Neural crest cell (in vitro differentiated cells): ENCODE measurements at places on chromosomes 11 and 22.

- no peak for DNase-seq
Measured at GRCh38 chr11:123594921-123595320, 59.5 kb downstream of the SCN3B start.

GRCh38 chr22:17726006-17726927 lies 48.0 kb downstream of the BID start:
- no peak for DNase-seq

- DNase-seq = no peak
Measured at GRCh38 chr11:45470151-45470793, 184.1 kb upstream of the SYT13 start.

GRCh38 chr11:128213461-128213860 lies 373.9 kb downstream of the ETS1 start:
- no peak for DNase-seq

GRCh38 chr11:68924073-68924925 lies 20.6 kb downstream of the IGHMBP2 start:
- DNase-seq = no peak

DNA sequence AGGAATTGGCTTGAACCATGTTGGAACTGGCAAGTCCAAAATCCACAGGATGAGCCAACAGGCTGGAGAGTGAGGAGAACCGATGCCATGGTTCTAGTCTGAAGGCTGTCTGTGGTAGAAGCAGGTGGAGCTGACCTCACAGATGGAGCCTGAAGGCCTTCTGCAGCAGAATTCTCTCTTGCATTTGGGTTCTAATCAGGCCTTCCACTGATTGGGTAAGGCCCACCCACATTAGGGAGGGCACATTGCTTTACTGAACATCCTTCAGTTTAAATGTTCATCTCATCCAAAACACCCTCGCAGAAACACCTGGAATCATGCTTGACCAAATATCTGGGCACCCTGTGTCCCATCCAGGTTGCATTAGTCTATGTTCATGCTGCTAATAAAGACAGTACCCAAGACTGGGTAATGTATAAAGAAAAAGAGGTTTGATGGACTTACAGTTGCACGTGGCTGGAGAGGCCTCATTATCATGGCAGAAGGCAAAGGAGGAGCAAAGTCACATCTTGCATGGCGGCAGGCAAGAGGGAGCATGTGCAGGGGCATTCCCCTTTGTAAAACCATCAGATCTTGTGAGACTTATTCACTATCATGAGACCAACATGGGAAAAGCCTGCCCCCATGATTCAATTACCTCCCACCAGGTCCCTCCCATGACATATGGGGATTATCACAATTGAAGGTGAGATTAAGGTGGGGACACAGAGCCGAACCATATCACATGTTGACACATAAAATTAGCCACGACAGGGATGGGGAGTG lies 15.9 kb downstream of the SMIM38 start:
- no peak for DNase-seq

DNA sequence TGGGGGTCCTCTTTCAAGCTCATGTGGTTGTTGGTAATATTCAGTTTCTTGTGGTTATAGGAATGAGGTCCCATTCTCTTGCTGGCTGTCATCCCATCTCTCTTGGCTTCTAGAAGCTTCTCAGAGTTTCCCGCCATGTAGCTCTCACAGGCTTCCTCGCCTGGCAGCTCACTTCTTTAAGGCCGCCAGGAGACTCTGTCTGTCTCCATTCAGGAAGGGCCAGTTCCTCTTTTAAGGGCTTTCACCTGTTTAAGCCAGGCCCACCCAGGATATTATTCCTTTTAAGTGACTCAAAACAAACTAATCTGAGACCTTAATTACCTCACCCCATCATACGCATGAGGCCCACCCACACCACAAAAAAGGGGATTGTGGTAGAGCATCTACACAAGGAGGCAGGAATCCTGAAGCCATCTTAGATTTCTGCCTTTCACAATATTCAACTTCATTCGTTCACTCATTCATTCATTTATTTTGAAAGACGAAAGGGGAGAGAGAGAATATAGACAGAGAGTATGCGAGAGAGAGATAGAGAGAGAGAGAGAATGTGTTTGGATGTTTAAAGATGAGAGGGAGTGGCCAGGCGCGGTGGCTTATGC lies 42.3 kb upstream of the NECTIN1 start:
- DNase-seq = no peak

DNA sequence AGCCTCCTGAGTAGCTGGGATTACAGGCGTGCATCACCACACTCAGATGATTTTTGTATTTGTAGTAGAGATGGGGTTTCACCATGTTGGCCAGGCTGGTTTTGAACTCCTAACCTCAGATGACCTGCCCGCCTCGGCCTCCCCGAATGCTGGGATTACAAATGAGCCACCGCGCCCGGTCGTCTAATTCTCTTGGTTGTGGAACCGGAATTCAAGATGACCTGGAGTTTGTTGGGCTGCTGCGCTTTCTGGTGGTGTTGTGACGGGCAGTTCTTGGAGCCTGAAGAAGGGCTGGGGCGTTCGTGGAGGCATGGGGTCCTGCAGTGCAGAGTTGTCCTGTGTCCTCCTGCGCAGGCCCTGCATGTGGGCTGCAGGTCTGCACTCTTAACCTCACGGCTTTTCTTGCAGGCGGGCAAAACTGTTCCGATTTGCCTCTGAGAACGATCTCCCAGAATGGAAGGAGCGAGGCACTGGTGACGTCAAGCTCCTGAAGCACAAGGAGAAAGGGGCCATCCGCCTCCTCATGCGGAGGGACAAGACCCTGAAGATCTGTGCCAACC lies 4.9 kb upstream of the TRMT2A start:
- no peak for DNase-seq

DNA sequence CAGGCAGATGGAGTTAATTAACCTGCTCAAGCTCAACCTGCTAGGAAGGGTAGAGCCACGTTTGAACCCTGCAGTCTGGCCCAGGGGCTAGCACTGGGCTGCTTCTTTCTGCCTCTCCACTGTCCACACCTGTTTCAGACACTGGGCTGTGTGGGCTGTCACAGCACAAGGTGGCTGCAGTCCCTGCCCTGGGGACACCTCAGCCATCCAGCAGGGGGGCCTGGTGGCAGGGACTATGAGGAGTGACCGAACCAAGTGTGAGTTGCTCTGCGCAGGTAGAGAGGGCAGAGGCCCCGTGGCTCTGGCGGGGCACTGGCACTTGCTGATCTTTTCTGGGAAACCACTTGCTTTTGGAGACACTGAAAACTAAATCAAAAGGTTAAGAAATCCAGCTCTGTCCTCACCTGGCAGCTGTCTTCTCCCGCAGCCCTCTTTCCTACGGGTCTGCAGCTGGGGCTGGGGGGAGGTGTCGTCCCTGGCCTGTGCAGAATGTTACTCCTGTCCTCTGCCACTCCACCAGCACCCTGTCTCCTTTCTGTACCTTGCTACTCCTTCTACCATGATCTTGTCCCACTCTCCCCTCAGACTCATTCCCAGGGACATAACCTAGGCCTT lies 5.8 kb downstream of the BAD start:
- no peak for DNase-seq

- DNase-seq = no peak
Measured at GRCh38 chr11:1732418-1733008, 17.9 kb downstream of the IFITM10 start.
